Upper lobe of left lung (tissue), 6 donors: ENCODE measurements at places on chromosomes 2 and 18. TPM values are rescaled to one million over a fixed set of nuclear protein-coding genes. Genes with fewer than 3 reads are reported as not detected.
A peak's percentile ranks its signal among the peaks of the same experiment; 100 is the strongest.

- no peaks in the 10 kb centered on the region for H3K4me1 ChIP-seq
- no peaks in the 10 kb centered on the region for H3K36me3 ChIP-seq
- DNase-seq: no peak
- H3K4me3 ChIP-seq: no peak overlapping the region
These were observed 66.7 kb downstream of the TMEM18 start for GRCh38 chr2:610491-610890.

- H3K4me3 ChIP-seq: no peak overlapping the region
- no peaks in the 10 kb centered on the region for H3K36me3 ChIP-seq
- H3K27me3 ChIP-seq: no peaks in the 10 kb centered on the region
- DNase-seq: no peak
- H3K27ac ChIP-seq: no peak overlapping the region
These were observed 1252.2 kb downstream of the DPP10 start for GRCh38 chr2:115694651-115695050.

- H3K4me1 ChIP-seq: no peaks in the 10 kb centered on the region
- DNase-seq: no peak
- no peaks in the 10 kb centered on the region for H3K36me3 ChIP-seq
- H3K4me3 ChIP-seq: no peak overlapping the region
- H3K27me3 ChIP-seq: no peaks in the 10 kb centered on the region
These were observed 205.2 kb upstream of the HDAC4 start for GRCh38 chr2:239605976-239606375.

DNA sequence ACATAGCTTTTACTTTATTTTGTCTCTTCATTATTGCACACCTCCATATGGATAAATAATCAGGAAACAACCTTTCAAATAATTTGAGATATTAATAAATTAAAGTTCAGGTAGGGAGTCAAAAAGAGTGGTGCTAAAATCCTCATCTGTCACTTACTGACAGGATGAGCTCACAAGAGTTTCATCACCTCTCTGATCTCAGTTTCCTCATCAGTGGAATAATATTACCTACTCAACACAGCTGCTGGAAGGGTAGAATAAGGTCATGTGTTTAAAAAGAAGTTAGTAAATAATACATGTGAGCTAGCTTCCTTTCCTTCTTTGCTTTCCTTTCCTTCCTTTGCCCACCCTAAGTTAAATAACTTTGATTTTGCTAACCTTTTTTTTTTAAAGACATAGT, 61.9 kb downstream of the RDH14 start:
- H3K36me3 ChIP-seq: no peaks in the 10 kb centered on the region
- DNase-seq: no peak
- H3K27ac ChIP-seq: no peak overlapping the region
- no peaks in the 10 kb centered on the region for H3K27me3 ChIP-seq
- no peaks in the 10 kb centered on the region for H3K4me1 ChIP-seq

DNA sequence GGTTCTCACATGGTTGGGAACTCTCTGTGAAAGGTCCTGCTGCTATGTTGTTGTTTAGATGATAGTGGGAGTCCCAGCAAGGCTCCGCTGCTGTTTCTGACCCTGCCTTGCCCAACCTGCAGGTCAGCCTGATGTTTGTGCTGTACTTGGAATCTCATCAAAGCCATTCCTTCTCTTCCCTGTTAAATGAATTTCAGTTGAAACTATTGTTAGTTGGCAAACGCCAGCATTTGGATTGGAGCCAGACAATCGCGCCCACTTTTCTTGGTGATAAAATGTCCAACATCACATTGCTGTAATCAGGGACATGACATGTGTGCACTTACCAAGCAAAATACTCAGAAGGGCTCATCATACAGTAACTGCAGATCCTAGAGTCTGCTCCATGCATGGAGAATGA, 12.8 kb upstream of the TWSG1 start:
- no peak overlapping the region for H3K27ac ChIP-seq
- H3K4me1 ChIP-seq: no peaks in the 10 kb centered on the region
- no peak for DNase-seq

GRCh38 chr18:10169814-10170213, 256.0 kb downstream of the VAPA start:
- H3K27ac ChIP-seq: no peak overlapping the region
- no peaks in the 10 kb centered on the region for H3K4me1 ChIP-seq
- H3K36me3 ChIP-seq: no peaks in the 10 kb centered on the region
- H3K4me3 ChIP-seq: no peak overlapping the region

GRCh38 chr2:68279691-68280090, 27.4 kb upstream of the PPP3R1 start:
- H3K27me3 ChIP-seq: no peaks in the 10 kb centered on the region
- no peaks in the 10 kb centered on the region for H3K36me3 ChIP-seq
- peak; percentile 59 for DNase-seq
- H3K27ac ChIP-seq: no peak overlapping the region
- no peaks in the 10 kb centered on the region for H3K4me1 ChIP-seq

LRRTM1 gene
- total RNA-seq: not detected

HOXD12 gene
- not detected for total RNA-seq

CYP27C1 gene
- total RNA-seq: 0.15 TPM

ACTG2 gene
- total RNA-seq: 34.7 TPM
